ENCODE measurements at places on chromosomes 13 and 19.

- no peak for DNase-seq
These were observed 38.3 kb downstream of the COL4A1 start for GRCh38 chr13:110268576-110269185.

DNA sequence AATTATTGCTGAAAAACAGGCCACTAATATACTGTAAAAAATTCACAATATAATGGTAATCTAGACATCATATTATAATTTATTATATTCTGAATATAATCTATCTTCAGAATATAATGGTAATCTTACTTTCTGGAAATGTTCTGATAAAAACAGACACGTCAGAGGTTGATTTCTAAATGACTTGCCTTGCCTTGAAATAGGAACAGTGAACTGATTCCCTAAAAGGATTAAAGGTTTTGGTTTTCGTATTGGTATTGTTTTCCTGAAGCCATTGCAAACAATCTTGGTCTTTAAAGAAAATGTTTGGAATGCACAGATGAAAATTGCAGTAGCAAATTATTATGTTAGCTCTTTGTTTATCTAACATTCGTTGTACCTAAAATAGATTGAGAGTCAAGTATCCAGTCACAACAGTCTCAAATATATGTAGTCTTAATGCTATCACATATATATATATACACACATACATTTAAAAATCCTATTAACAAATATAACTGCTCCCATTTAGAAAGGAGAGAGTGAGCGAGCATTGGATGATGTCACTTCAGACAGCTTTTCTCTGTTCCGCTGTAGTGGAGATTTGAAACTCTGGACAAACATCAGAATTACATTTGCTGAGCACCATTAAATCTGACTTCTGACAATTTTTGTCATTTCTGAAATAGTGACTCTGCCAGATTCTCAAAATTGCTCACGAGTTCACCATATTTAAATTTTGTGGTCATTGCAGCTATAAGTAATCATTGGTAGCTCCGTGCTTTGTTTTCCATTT lies 1.7 kb downstream of the ITM2B start:
- DNase-seq, result peak; percentile 20

GRCh38 chr13:99199541-99200431 lies 868 bp upstream of the UBAC2 start:
- DNase-seq, result no peak

GRCh38 chr13:51781246-51782022 lies 22.5 kb downstream of the DHRS12 start:
- peak; percentile 60 for DNase-seq

GRCh38 chr13:46656786-46657185 lies 103.8 kb downstream of the LRCH1 start:
- DNase-seq, result no peak

Data from PC-3 (cell line).